ENCODE measurements at places on chromosomes 4 and X. TPM values are rescaled to one million over a fixed set of nuclear protein-coding genes. Genes with fewer than 3 reads are reported as not detected.
A peak's percentile ranks its signal among the peaks of the same experiment; 100 is the strongest.

DNA sequence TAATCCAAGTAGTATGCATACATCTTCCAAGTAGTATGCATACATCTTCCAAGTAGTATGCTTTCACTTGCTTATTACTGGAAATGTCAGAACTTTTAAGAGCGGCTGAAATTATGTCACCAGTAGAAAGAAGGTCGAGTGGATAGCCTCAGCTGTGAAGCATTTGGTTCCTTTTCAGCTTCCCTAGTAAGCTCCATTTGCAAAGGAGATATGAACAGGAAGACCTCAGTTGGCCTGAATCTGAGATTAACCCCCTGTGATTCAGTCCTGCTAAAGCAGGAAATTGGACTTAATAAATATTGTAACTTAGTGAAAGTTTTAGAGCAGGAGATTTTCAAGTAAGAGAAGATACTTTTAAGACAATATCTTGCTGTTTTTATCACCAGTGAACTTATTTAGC lies 48.1 kb downstream of the PCDH7 start:
- no peak for DNase-seq

DNA sequence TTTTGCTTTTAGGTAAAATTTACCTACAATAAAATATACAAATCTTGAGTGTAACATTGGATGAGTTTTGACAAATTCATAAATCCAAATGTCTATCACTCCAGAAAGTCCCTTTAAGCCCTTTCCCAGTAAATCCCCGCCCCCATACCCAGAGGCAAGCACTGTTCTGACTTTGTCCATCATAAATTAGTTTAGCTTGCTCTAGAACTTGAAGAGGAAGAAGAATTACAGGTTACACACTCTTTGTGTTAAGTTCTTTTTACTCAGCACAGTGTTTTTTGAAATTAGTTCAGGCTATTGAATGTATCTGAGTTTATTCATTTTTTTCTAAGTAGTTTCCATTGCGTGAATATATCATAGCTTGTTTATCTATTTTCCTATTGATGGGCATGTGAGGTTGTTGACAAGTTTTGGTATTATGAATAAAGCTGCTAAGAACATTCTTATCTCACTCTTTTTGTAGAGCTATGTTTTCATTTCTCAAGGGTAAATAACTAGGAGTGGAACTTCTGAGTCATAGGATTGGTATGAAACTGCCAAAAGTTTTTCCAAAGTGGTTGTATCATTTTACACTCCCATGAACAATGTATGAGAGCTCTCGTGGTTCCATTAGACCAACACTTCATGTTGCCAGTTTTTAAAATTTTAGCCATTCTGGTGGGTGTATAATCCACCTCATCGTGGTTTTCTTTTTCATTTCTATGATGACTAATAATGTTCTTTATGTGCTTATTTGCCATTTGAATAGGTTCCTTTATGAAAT lies 22.4 kb upstream of the HPSE start:
- DNase-seq, result peak; percentile 92

- no peak for DNase-seq
These were observed 87.9 kb downstream of the STK32B start for GRCh38 chr4:5139141-5139540.

GRCh38 chrX:132068405-132068804 lies 45.3 kb downstream of the STK26 start:
- DNase-seq, result no peak

DNA sequence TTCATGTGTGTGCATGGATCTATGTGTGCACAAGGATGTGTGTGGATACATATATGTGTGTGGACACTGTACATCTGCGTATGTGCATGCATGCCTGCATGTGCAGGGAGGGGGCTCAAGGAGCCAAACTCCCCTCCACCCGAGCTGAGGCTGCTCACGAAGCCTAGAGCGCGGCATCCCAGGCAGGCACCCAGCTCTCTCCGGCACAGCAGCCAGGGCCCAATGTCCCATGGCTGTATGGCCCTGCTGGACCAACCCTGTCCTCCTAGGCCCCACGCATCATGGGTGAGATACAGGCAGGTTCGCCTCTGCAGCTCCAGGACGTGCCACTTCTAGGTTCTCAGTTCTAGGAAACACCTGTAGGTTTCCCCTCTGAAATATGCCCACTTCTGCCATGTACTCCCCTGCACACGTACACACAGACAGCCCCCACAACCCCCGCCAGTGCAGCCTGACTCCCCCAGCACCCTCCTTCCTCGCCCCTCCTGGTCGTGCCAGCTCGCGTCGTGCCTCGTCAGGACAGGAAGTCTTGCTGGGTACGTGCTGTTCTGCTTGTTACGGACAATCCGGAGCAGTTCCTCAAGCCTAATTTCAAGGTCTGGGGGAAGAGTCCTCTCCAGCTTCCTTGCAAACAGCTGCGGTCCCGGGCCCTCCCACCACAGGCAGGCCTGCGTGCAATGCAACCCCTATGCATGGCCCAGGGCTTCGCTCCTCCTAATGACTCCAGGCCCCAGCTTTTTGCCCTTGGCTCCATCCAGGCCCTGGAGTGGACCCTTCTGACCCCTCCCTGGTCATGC lies 3.2 kb upstream of the ADRA2C start:
- DNase-seq, result no peak

The MFAP3L gene
- total RNA-seq, result not detected

The AWAT2 gene
- not detected for total RNA-seq

DNA sequence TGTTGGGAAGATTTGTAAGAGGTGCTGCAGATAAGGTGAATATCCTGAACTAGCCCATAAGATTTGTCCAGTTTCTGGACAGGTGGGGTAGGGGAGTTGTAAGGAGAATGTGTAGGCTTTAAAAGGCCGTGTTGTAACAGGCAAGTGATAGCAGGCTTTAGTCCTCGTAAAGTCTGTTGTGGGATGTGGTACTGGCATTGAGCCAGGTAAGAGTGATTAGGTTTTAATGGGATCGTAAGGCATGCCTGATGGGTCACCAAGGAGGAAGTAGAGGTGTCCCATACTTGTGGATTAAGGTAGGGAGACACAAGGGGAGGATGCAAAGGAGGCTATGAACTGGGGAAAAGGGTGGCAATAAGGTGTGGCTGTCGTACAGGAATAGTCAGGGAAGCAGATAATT lies 256.9 kb upstream of the DKK2 start:
- DNase-seq, result no peak

- no peak for DNase-seq
These were observed 5.5 kb upstream of the SLC7A11 start for GRCh38 chr4:138247643-138248042.

The RNF128 gene
- total RNA-seq, result not detected

The SHOX gene
- total RNA-seq, result not detected

The SMPX gene
- total RNA-seq, result not detected

The SPANXB1 gene
- total RNA-seq, result not detected

The TMEM150C gene
- total RNA-seq, result 0.06 TPM

GRCh38 chr4:113028074-113028473 lies 21.4 kb upstream of the ANK2 start:
- no peak for DNase-seq

DNA sequence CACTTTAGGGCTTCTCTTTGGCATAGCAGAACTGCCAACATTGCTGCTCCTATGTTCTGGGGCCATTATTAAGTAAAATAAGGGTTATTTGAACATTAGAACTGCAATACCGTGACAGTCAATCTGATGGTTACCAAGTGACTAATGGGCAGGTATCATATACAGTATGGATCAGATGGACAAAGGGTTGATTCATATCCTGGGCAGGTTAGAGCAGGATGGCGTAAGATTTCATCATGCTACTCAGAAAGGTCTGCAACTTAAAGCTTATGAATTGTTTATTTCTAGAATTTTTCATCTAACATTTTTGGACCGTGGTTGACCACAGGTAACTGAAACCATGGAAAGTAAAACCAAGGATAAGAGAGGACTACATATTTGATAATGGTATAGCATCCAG lies 40.9 kb downstream of the BRCC3 start:
- DNase-seq, result no peak

The FAM53A gene
- total RNA-seq, result 0.39 TPM

GRCh38 chrX:7109049-7109531 lies 38.4 kb upstream of the STS start:
- DNase-seq, result no peak

DNA sequence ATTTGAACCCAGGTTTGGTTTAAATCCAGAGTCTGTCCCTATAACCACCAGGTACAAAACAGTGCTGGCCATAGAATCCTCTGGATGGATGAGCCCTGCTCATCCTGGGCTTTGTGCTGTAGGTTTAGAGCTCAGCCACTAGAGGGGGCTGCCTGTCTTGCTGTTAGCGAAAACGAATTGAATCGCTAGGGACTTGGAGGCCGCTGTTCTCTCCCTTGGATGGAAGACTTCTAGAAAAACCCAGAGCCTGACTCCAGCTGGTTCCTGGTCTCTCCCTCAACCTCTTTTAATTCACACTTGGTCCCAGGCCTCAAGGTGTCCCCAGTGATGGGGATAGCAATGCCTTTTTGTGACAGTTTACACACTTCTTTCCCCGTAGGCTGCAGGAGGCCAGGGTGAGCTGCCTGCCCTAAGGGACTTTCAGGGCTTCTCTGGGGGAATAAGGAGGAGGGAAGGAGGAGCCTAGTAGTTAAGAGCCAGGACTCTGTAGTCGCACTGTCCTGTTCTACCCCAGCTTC lies 8.7 kb downstream of the RIPPLY1 start:
- peak; percentile 64 for DNase-seq

DNA sequence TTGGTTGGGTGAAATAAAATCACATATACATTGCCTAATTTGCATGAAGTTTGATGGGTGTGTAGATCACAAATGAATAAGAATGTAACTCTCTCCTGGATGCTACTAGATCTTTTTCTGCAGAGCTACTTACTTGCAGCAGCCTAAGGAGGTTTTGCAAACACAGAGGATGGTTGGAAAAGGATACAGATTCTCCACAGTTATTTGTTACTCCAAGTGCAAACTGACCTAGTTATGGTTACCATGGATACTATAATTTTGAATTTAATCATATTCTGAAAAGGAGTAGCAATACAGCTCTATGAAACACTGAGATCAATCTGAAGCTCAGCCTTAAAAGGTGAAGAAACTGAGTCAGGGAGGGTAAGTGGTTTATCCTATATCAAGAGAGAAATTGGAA lies 9.1 kb upstream of the ARHGEF38 start:
- no peak for DNase-seq

- DNase-seq, result no peak
These were observed 157.4 kb downstream of the HS3ST1 start for GRCh38 chr4:11271263-11271662.

GRCh38 chr4:3225071-3225850 lies 23.7 kb upstream of the MSANTD1 start:
- DNase-seq, result no peak
